ENCODE measurements at places on chromosomes 12 and 14.
A peak's percentile ranks its signal among the peaks of the same experiment; 100 is the strongest.

GRCh38 chr14:101820283-101820798 lies 58.8 kb downstream of the PPP2R5C start:
- DNase-seq, result no peak

DNA sequence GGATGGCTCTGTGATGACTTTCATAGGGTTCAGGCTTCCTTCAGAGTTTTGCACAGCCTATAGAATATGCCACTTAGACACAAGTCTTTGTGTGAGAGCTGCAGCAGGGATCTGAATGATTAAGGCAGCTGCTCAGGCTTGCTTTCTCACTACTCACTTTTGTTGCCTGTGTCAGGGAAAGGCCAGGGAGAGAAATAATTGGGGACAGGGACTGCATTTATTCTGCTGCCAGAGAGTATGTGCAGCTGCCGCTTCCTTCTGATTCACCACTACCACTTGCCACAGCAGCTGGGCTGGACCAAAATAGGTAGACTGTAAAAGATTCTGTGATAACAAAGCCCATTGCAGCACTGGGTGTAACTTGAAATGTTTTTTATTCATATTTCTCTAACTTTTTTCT lies 49.7 kb downstream of the TRMT5 start:
- DNase-seq, result no peak

- DNase-seq, result no peak
Observed at GRCh38 chr14:69288956-69289705, 29.2 kb downstream of the GALNT16 start.

GRCh38 chr14:31510222-31510621 lies 22.4 kb upstream of the GPR33 start:
- DNase-seq, result no peak

DNA sequence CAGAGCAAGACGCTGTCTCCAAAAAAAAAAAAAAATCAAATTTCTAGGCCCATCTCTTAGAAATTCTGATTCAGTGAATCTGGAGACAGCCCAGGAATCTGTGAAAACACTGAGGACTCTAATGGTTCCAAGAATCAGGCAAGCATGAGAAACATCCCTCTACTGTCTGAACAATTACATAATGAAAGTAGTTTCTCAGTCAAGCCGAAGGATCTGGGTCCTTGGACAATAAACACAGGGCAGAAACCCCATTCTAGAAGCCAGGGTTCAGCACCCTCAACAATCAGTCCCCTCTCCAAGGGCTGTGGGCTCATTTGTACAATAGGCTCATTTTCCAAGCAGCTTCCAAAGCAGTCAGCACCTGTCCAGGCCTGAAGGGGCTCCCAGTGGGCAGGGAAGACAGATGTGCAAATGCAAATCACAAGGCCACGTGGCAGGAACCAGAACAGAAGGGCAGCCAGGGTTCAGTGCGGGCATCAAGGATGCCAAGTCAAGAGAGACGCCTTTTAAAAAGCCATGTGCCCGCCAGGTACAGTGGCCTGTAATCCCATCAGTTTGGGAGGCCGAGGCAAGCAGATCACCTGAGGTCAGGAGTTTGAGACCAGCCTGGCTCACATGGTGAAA lies 96.1 kb downstream of the KSR2 start:
- no peak for DNase-seq

DNA sequence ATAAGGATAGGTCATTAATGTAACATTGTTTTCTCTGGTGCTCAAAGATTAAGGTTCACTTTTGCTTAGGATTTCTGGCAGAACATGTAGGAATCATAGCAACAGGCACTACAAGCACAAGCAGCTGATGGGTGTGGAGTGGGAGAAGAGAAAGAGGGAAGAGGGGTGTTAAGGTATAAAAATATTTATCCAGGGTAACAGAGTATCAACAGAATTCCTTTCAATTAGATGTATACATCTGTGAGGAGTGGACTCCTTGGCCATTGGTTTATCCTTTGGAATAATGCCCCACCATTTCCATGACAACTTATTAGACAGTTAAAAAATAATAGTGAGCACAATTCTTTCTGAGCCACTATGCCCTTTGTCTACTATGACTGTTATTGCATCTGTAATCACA lies 388.3 kb upstream of the DDHD1 start:
- DNase-seq, result no peak

DNA sequence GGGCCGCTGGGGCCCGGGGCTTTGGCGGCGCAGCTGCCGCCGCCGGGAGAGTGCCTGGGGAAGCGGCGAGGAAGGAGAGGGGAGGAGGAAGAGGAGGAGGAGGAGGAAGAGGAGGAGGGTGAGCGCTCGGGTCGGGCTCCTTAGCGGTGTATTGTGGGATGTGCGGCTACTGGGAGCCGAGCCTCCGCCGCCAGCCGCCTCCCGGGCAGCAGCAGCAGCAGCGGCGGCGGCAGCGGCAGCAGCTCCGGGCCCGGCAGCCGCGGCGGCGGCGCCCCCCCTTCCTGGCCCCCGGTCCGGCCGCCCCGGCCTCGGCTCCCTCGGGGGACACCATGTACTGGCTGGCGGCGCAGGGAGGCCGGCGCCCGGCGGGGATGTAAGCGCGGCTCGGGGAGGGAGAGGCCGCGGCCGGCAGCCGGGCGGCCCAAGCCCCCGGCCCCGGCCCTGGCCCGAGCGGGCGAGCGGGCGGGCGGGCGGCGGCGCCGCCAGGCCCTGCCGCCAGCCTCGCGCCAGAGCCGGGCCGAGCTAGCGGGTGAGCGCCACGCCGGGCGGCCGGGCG lies at the start of gene SETD1B:
TSS of gene SETD1B (plus strand) at position 149 of the 556 bp plus-strand sequence. CDS start 729 bp downstream, outside the sequence.
- DNase-seq, result peak; percentile 56

DNA sequence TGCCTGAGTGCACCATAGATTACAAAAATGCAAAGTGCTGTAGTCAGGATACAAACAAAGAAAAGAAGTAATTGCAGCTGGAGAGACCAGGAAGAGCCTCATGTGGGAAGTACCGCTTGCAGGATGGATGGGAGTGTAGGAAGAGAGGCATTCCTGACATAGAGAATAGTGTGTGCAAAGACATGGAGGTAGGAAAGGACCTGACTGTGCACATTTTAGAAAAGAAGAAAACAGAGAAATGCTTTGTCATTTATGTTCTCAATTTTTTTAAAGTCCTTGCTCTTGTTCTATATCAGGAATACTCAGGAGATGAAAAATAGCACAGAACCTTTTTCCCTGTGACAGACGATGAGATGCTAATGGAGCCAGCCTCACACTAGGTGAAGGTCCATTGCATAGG lies 358.7 kb upstream of the TMPO start:
- DNase-seq, result no peak

- no peak for DNase-seq
Observed at GRCh38 chr12:108793756-108794441, 62.6 kb upstream of the CORO1C start.

DNA sequence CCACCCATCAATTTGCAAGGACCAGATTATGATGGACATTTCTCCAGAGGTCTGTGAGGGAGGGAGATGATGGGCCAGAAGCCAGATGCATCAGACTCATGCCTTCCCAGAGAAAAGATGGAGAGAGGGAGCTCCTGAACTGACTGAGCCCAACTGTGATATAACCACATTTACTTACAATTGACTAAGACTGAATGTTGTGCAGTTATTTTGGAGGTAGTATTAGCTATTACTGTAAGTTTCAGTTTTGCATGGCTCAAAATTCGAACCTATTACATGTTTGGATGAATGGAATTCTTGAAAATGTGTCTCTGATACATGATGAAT lies 211.1 kb upstream of the SFSWAP start:
- DNase-seq, result no peak

DNA sequence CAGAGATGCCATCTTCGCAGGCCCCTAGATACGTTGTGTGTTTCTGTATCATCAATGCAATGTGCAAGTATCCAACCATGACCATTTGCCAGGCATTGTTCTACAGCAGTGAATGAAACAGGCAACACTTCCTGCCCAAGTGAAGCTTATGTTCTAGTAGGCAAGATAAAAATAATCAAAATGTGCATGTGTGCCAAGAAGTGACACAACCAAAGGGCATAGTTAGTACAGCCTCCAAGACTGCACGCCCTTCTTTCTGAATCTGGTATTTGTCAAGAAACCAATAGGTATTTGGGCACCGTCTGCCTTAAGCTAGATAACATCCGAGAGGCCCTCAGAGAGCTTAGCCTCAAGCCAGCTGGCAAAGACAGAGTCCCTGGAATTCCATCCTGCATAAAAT lies 152.0 kb downstream of the TMEM132C start:
- DNase-seq, result no peak

GRCh38 chr14:91796617-91797347 lies 64.9 kb upstream of the CATSPERB start:
- no peak for DNase-seq

DNA sequence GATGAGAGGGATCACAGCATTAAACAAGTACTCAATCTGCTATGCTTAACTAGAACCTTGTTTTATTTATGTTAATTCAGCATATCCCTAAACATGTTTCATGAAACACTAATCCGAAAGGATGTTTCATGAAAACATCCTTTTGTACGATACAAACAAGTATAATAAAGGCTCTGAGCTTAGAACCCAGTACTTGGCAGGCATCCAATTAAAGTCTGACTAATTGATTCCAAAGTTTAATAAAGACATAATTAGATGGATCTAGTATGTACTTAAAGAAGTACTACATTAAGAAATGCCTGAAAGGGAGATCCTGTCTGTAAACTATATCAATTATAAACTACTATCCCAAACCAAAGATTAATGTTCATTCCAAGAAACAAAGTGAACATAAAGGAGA lies 51.8 kb downstream of the SCAF11 start:
- DNase-seq, result no peak

GRCh38 chr14:54200726-54201125 lies 196.1 kb upstream of the CDKN3 start:
- no peak for DNase-seq

All from stimulated activated CD4-positive, alpha-beta T cell treated with anti-CD3 and anti-CD28 coated beads, Interleukin-1b, Interleukin-23, amount 100 ng/mL, for 4 hours (primary cell).